Right ventricle myocardium superior (tissue), 1 donor: ENCODE measurements at places on chromosomes 7 and 10. TPM values are rescaled to one million over a fixed set of nuclear protein-coding genes. Genes with fewer than 3 reads are reported as not detected.

C10orf67 gene
- 0.54 TPM for total RNA-seq

PRF1 gene
- total RNA-seq = 2.2 TPM

PDAP1 gene
- total RNA-seq = 97.7 TPM

ADAMTS14 gene
- 0.16 TPM for total RNA-seq

ANKRD61 gene
- total RNA-seq = not detected

PRSS37 gene
- not detected for total RNA-seq

TBC1D12 gene
- 4.4 TPM for total RNA-seq

ZNF479 gene
- total RNA-seq = not detected

TMEM60 gene
- total RNA-seq = 6.6 TPM

PNLIPRP3 gene
- total RNA-seq = not detected

CUZD1 gene
- total RNA-seq = 0.11 TPM

AKR1C4 gene
- not detected for total RNA-seq

EBF3 gene
- total RNA-seq = 6.2 TPM

PRPS1L1 gene
- not detected for total RNA-seq

PDK4 gene
- 374 TPM for total RNA-seq

LIPM gene
- total RNA-seq = not detected

PHKG1 gene
- total RNA-seq = 31.3 TPM

SPACDR gene
- total RNA-seq = 0.81 TPM

MEOX2 gene
- total RNA-seq = 7.4 TPM

CARD11 gene
- 0.22 TPM for total RNA-seq

NME8 gene
- total RNA-seq = not detected

C1QL3 gene
- total RNA-seq = not detected

GIMAP4 gene
- total RNA-seq = 34.7 TPM

WDFY4 gene
- total RNA-seq = 1.1 TPM

TMEM26 gene
- total RNA-seq = 0.54 TPM

UBN2 gene
- 11.9 TPM for total RNA-seq

ZNF467 gene
- 5.2 TPM for total RNA-seq

CYP2W1 gene
- total RNA-seq = not detected
